ENCODE measurements at places on chromosomes 12 and 14.
A peak's percentile ranks its signal among the peaks of the same experiment; 100 is the strongest.

GRCh38 chr12:79069009-79069408 lies 204.4 kb downstream of the SYT1 start:
- no peak for DNase-seq

DNA sequence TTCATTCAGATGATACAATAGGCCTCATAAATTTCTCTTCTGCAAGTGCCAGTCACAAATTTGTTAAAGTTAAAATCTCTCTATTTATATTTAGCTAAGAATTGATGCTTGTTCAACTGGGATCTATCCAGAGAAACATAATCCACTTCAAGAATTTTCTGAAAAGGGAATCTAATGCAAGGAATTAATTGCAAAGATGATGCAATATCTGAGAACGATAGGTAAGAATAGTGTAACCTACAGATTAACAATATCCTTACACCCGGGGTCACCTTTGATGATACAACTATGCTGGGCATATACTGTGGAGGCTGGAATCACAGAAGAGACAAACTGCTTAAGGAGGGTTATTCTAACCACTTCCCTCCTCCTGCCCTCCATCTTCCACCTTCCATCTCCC lies 295.1 kb downstream of the FOXG1 start:
- peak; percentile 21 for DNase-seq

GRCh38 chr12:24424889-24425600 lies 475.6 kb upstream of the SOX5 start:
- DNase-seq = no peak

- DNase-seq = no peak
These were observed 5.8 kb upstream of the OVCH1 start for GRCh38 chr12:29503283-29503682.

DNA sequence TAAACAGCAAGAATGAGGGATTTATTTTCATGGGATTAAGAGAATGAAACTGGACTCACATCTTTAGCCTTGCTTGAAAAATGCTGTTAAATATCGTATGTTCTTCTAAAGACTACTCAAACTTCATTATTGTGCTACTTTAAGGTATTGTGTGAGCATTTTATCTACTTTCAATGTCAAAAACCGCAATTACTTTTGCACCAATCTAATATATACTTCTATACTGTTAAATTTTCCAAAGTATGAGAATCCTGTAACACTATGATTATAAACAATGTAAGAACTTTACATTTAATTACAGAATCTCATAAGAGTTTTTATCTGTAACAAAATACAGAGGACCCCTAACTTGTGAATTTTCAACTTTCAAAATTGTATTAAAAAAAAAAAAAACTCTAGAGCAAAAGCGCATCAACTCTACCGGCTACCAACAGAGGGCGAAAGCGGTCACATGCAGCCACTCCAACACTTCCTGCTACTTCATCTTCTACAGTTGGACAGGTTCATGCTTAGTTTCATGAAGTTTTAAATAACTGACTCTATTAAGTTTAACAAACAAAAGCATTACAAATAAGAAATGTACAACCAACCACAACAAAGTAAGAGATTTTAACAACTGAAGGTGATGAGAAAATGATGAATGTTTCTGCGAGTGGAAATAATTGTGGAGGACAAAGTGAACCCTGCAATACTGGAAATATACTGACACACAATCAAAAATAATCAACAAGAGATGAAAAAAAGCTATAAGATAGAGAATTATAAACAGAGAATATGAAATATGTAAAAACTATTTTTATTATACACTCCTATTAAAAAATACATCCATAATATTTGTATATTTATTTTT lies 210.9 kb downstream of the MED13L start:
- DNase-seq = peak; percentile 49

DNA sequence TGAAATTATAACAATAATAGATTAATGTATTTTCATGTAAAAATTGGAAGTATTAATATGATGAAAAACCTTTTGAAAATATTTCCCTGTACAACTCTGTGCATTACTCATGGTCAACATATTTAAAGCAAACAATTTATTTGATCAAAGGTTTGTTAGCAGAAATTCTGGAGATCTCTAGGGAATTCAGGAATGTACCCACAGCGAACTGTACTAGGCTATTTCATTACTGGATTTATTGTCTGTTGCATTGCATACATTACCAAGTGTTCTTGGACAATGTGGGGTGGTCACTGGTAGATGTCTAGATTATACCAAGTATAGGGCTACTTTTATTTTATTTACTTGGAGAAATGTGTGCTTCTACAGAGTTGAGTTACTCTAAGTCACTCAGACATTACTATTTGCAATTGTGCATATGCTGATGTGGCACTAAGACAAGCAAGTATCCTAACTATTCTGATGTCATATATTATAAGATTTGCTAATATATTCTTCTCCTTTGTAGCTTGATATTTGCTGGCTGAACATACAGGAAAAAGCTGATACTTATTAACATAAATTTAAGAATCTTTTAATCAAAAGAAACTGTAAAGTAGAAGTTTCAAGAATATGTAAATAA lies 323.3 kb downstream of the CCER1 start:
- no peak for DNase-seq

GRCh38 chr14:94364037-94364436 lies 24.4 kb downstream of the SERPINA1 start:
- DNase-seq = no peak

DNA sequence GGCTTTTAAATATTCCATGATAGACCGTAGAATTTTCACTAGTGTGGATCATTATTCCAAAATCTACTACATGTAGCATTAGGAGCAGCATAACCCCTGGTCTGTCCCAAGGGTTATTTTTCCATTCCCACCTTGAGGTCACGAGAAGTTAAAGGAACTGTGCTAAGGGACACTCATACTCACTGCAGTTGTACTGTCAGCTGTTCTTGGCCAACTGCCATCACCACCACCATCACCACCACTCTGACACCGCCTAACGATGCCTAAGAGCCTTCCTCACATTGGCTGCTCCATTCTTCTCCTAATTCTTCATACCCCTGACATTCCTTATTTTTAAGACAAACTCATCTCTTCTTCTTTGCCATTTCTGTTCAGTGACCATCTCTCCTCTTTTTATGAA lies 13.4 kb upstream of the PTGDR start:
- DNase-seq = no peak

Measured in HAP-1 (cell line).